HS-5 (cell line): ENCODE measurements at places on chromosomes 11 and 22.

DNA sequence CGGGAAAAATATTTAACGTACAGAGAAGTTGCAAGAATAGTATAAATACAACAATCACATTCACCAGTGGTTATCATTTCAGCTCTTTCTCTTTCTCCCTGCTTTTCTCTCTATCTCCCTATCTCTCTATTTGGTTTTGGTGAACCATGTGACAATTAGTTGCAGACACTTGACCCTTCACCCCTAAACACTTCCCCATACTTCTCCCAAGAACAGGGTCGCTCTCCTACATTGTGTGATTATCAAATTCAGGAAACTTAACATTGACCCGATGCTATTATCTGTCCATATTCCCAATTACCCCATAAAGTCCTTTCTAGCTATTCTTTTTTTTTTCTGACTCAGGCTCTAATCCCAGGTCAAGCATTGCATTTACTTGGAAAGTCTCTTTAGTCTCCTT, 4.8 kb upstream of the CYB5R3 start:
- no peak for DNase-seq

- no peak for DNase-seq
Observed at GRCh38 chr11:126419801-126420697, 64.6 kb downstream of the ST3GAL4 start.

GRCh38 chr11:129323896-129324502, 51.6 kb upstream of the BARX2 start:
- DNase-seq: no peak

GRCh38 chr11:116379185-116379828, 393.5 kb downstream of the BUD13 start:
- no peak for DNase-seq

- no peak for DNase-seq
Observed at GRCh38 chr11:129814244-129815014, 1.2 kb upstream of the TMEM45B start.

DNA sequence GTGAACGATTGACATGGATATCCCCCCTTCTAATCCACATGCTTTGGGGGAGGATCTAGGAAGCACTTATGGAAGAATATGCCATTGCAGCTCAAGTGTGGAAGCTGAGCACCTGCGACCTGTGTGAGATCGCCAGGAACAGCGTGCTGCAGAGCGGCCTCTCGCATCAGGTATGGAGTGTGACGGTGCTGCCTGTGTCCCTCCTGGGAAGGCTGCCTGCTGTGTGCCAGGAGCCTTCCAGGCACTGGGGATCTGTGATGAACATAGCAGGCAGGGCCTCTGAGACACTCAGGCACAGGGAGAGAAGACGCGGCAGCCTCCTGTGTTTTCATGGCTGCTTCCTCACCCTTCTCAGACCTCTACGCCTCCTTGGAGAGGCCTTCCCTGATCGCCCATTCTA, 36.5 kb downstream of the RNF141 start:
- DNase-seq: no peak

DNA sequence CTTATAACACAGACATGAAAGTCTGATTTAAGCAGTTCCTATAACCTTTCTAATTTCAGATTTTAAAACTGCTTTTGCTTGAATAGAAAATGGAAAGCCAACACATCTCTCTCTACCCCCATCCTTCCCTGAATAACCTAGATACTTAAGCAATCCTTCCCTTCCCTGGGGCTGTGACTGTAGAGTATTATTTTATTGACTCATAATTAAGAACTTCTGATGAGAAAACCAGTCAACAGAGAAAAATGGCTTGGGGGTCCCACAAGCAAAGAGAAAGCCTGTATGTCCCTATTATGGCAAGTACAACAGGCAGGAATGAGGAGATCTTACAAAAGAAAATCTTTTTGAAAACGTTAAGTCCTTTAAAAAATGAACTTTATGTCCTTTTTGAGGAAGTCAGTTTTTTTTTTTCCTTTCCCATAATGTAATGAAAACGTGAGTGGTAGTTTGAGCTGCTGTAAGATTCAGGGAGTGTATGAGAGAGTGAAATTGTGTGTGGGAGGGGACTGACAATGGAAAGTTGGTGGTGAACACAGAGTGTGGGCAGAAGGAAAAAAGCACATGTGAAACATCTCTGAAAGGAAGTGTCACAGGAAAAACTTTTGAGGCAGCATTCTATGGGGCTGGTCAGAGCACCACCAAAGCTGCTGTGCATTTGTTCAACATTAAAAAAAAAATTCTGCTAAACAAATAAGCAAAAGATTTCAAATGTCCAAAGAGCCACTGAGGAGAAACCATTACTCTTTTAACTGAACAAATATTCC, 154.6 kb downstream of the MAML2 start:
- DNase-seq: peak; percentile 36

DNA sequence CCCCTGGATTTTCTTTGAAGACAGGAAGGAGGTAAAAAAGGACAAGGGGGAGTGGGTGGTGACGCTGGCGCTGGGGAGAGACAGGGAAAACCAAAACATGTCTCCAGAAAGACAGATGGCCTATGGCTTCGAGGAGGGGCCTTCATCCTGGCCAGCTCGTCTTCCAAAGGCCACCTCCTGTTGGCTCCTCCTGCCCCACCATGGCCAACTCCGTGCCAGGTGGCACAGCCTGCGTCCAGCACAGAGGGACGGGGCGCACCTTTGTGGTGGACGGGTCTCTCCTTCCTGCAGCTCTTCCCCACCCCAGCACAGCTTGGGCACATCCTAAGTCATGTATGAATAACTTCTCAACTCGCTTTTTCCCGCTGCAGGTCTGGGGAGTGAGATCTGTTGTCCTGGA, 22.7 kb downstream of the IGSF9B start:
- no peak for DNase-seq

GRCh38 chr11:119421351-119421750, 1.6 kb downstream of the THY1 start:
- DNase-seq: no peak

GRCh38 chr11:43790444-43790794, 90.2 kb upstream of the ALKBH3 start:
- peak; percentile 68 for DNase-seq

- DNase-seq: peak; percentile 30
Observed at GRCh38 chr11:47768101-47768612, 1.0 kb upstream of the FNBP4 start.

GRCh38 chr22:21014726-21015465, at the start of gene P2RX6:
TSS of gene P2RX6 (plus strand) at chr22:21015165. CDS start at chr22:21015175, 10 bp downstream.
- DNase-seq: no peak

- DNase-seq: no peak
Observed at GRCh38 chr22:23498811-23499798, 81.0 kb downstream of the IGLL1 start.

DNA sequence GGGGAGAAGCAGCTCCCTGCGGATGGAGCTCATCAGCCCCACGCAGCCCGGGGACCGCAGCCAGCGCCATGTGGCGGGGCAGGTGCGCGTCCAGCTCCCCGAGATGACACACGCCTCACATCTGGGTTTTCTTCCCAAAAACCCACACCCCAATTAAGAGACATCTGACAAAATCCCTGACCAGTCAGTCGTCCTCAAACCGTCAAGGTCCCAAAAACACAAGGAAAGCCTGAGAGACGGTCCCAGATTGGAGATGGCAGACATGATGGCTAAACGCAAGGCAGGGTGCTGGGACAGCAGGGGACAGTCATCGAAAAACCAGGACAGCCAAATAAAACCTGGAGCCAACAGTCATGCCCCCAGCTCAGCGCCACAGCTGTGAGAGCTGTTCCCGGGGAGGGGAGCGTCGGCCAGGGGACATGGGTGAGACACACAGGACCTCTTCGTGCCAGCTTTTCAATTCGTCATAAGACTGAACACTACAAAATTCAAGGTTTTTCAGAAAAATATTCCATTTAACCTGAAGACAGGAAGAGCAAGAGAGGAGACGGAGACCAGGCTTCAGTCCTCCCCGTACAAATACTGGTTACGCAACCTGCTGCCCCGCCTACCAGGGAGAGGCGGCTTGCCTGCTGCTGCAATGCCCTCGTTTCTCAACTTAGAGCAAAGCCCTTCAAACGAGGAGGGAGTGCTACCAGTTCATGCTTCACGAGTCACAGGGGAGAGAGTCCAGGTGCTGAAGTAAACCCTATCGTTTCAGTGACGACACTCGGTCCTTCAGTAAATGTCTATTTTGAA, 10.5 kb downstream of the TOLLIP start:
- peak; percentile 10 for DNase-seq

- DNase-seq: no peak
Observed at GRCh38 chr22:45710469-45710868, 38.8 kb downstream of the ATXN10 start.

DNA sequence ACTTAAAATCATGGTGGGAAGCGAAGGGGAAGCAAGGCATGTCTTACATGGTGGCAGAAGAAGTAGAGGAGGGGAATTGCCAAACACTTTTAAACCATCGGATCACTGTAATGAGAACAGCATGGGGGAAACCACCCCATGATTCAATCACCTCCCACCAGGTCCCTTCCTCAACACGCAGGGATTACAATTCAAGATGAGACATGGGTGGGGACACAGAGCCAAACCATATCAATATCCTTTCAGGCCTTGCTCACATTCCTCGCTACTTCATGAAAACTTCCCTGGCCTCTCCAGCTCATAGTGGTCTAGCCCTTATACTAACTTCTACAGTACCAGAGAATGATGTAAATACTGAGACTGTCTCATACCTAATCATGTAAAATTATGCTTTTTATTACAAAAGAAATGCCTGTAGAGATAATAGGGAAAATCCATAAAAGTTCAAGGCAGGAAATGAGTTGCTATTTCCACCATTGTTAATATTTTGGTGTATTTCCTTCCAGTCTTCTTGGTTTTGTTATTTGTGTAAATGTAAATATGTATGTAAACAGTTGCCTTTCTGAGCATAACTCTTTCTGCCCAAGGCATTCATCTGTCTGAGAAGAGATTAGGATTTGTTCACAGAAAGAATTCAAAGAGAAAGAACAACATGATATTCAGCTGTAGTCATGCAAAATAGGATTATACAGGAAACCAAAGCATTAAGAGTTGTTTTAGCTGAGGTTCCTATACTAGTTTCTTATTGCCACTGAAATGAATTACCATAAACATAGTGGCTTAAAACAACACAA, 104.3 kb upstream of the LDLRAD3 start:
- no peak for DNase-seq

DNA sequence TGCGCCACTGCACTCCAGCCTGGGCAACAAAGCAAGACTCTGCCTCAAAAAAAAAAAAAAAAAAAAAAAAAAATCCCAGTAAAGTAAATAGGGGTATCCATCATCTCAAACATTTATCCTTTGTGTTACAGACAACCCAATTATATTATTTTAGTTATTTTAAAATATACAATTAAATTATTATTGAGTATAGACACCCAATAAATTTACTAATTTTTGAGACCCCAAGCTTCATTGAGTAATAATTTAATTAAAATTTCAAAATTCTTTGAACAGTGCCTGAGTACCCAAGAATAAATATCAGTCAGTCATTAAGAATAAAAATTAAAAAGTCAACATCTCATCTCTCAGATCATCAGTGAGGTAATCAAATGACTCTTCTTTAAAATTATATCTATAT, at the start of gene OR52N4:
OR52N4 (plus strand) TSS at position 301 of the 400 bp plus-strand sequence. CDS start 498 bp downstream, outside the sequence.
- DNase-seq: no peak

GRCh38 chr11:131978351-131978750, 607.9 kb downstream of the NTM start:
- DNase-seq: no peak

DNA sequence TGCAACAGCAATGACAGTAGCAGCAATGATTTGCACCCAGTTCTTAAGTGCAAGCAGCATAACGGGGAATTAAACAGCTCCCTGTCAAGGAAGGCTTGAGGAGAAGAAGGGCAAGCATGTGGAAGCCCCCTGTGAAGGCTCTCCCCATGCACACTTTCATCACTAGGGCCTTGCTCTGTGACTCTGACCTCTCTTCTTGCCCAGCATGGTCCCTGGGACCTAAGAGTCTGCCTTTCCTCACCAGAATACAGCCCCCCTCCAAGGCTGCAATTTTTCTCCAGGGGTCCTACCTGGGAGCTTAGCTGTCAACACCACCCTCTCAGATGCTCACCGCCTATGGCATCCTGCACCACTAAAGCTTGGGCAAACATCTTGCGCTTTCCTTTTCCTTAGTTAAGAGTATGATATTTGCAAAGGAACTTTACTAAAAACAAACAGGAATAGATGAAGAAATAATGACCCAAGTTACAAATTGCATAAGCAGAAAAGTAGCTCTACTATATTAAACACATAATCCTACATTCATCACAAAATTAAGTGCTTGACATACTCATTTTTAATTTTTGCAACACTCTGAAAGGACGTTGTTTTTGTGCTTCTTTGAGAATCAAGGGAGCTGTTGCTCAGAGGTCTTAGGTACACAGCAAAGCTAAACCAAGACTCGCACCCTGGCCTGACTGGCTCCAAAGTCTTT, 187.6 kb downstream of the ADAMTS15 start:
- DNase-seq: no peak

GRCh38 chr11:16987205-16987568, 27.0 kb downstream of the PLEKHA7 start:
- no peak for DNase-seq

GRCh38 chr11:114386545-114386944, 13.8 kb downstream of the C11orf71 start:
- no peak for DNase-seq

GRCh38 chr11:128941573-128942271, 949 bp downstream of the TP53AIP1 start:
- no peak for DNase-seq

DNA sequence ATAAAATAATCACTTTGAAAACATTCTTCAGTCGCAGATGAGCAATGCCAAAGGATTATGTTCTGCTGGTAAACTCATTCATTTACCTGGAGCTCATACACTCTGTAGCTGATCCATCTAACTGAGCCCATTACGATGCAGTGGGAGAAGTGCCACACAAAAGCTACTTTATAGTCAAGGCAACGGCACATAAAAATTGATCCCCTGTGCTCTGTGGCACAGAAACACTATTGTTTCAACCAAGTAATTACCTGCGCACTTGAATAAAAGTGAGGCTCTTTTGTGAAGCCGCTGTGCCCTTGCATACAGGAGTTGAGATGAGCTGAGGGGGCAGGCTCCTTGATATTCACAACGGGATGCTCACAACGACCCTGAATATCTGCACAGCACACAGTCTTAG, 7.2 kb downstream of the DKK3 start:
- no peak for DNase-seq

DNA sequence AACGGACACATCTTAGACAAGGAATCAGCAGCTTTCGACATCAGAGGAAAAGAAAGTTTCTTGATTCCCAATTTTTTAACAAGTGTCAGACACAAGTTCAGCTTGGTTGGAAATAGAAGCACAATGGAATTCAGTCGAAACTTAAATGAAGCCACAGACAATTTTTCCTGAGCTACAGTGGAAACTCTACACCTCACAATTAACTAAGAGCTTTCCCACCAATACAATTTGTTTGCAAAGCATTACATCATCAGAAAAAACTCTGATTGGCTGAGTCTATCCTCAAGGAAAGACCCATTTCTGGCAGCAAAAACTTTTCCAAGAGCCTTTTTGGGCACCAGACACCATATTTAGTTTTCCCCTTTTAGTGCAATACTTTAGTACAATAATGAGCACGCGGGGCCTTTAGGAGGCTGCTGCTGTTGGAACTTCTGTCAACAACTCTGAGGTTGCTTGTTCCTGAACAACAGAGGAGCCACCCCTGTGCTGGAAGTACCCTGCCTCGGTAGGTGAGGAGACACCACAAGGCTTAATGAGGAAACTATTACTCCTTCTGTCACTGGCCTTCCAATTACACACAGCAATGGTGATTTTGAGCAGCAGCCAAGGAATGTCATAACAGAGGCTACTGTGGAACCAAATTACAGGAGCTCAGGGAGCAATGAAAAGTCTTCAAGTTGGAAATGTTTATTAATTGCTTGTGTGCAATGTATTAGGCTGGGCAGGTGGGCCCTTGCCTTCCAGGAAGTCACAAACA, 61.9 kb upstream of the BARX2 start:
- no peak for DNase-seq

GRCh38 chr11:78635814-78636506, 61.3 kb upstream of the NARS2 start:
- no peak for DNase-seq

GRCh38 chr22:20014526-20015186, 2.0 kb downstream of the ARVCF start:
- no peak for DNase-seq
